Pulmonary artery endothelial cell (primary cell): ENCODE measurements at places on chromosomes 1 and 21.
A peak's percentile ranks its signal among the peaks of the same experiment; 100 is the strongest.

DNA sequence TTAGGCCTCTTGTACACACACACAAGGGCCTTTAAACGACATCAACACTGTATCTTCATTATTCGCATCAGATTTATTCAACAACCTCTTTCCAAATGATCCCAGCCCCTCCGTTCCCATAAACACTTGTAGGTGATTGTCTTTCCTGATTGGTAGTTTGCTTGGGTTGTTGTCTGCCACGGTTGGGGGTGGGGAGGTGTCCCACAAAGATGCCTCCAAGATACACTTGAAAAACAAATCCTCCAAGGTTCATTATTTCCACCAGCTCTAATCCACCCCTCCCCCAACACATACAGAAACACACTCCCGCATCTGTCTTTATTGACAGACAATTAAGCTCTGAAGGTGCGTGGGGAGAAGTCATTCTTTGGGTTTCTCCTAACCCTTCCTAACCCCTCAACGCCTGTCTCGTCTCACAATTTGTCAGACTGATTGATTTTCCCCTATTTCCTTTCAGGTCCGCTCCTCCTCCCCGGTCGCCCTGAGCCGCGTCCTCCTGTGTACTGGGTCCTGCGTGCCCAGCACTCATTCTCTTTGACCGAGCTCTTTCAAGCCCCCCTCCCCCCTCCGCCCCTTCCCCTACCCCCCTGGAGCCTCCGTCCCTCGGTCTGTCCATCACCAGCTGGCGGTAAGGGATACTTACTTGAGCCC, 1.4 kb downstream of the WDR26 start:
- DNase-seq = no peak

GRCh38 chr1:15843826-15844572, 3.5 kb upstream of the SPEN start:
- DNase-seq = no peak

DNA sequence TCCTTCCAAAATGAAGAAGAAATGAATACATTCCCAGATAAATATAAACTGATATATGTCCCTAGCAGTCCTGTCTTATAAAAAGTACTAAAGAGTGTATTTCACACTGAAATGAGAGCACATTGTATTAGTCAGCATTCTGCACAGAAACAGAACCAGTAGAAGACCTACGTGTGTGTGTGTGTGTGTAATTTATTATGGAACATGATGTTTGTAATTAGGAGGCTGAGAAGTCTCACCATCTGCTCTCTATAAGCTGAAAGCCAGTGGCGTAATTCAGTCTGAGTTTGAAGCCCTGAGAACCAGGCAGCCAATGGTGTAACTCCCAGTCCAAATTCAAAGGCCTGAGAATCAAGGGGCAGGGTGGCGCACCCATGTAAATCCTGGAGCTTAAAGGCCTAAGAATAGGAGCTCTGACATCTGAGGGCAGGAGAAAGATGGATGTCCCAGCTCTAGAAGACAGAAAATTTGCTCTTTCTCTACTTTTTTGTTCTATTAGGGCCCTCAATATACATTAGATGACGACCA, 146.5 kb upstream of the LYPLAL1 start:
- no peak for DNase-seq

- no peak for DNase-seq
Observed at GRCh38 chr21:39882151-39882838, 15.1 kb downstream of the PCP4 start.

- DNase-seq = no peak
Observed at GRCh38 chr1:212710566-212710965, 10.9 kb upstream of the BATF3 start.

- no peak for DNase-seq
Observed at GRCh38 chr1:239321877-239322276, 64.5 kb upstream of the CHRM3 start.

GRCh38 chr1:181718034-181718433, 234.7 kb downstream of the CACNA1E start:
- no peak for DNase-seq

DNA sequence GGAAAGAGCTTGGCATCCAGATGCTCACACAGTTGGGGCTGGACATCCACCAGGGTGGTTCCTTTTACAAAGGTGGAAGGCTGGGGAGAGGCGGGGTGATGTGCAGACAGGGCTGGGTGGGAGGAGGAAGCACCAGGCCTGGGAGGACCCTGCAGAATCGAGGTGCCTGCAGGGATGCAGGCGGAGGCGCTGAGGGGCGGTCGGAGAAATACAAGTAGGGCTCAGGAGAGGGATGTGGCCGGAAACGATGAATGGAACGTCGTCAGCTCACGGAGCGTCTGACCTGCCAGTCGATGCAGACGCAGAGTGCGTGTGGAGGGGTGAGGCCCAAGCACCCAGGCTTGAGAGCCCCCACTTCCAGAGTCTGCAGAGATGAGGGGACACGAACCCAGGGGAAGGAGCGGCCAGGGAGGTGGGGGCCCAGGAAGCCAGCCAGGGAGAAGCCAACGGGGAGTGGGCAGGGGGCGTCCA, 63.4 kb downstream of the TRIM11 start:
- no peak for DNase-seq

DNA sequence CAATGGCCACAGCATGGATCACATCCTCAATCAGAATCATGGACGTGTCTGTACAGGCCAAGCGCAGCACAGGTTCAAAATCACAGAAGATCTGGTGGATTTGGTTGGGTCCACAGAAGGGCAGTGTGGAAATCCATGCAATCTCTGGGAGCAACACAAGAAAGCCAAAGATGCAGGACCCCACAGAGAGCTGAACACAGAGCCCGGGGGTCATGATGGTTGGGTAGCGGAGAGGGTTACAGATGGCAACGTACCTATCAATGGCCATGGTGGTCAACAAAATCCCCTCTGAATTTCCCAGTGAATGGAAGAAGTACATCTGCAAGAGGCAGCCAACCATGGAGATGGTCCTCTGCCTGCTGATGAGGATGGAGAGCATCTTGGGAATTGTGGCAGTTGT, 3.9 kb upstream of the OR6K3 start:
- no peak for DNase-seq

DNA sequence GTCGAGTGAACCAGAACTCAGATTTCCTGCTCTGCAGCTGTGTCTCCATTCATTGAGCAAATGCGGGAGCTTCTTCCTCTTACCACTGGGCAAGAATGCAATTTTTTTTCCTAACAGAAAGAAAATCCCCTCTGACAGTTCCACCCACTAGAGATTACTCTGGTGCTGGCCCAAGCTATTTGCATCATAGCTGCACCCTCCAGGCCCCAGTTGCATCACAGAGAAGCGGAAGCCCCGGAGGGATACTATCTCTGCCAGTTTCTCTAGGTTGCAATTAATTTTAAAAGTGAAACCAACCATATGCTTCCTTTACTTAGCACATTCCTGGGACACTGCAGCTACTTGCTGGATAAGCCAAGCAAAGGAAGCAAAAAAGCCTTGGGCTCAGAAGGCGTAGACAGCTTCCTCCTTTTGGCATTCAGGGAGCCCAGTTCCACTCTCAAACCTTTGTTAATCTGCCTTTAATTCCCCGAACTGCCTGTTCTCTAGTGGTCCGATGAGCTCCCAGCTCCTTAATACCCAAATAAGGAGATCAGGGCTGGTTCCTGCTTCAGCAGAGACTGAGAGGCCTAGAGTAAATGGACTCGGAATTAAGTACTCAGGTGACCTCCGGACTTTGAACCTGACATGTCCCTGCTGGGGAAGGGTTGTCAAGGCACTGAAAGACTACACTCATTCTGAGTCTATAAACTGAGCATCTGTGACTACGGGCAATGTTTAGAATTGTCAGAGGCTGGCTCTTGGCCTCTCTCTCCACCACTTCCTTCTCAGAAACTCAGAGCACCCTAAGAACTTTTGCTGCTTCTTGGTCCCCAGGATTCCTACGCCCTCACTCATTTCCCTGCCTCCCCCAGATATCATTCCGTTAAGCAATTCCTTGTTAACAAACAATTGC, 72.5 kb upstream of the TNFSF18 start:
- peak; percentile 50 for DNase-seq

DNA sequence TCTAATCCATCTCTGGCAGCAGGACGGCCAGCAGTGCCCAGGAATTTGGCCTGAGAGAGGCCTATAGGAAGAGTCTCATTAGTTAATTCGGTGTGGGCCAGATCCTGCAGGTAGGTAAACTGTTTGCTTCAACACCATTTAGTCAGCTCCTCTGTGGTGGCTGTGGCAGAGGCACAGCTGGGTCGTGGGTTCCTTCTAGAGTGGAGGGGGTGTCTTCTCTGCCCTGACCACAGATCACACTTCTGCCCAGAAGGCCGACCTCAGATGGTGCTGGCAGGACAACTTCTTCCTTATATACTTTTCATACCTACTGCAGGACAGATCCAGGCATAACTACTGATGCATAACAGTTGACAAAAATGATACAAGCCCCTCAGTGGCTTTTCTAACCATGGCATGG, 281.4 kb downstream of the RPS6KC1 start:
- DNase-seq = no peak
